ENCODE measurements at places on chromosomes 12 and 14.

- DNase-seq, result peak; percentile 30
These were observed 648.5 kb downstream of the RPS29 start for GRCh38 chr14:48937541-48938195.

- no peak for DNase-seq
These were observed 43.1 kb upstream of the STRAP start for GRCh38 chr12:15839041-15839440.

DNA sequence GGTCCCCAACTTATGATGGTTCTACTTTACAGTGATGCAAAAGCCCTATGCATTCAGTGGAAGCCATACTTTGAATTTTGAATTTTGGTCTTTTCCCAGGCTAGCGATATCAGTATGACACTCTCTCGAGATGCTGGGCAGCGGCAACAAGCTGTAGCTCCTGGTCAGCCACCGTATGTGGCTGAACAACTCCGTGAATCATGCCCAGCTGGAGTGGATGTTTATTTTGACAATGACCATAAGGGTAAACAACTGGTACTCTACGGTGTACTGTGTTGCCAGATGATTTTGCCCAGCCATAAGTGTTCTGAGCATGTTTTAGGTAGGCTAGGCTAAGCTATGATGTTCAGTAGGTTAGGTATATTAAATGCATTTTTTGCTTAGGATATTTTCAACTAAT, 8.2 kb upstream of the ZNF410 start:
- DNase-seq, result no peak

- no peak for DNase-seq
These were observed 406.9 kb upstream of the CLEC14A start for GRCh38 chr14:38662781-38663180.

GRCh38 chr14:103158688-103159087, 35.4 kb downstream of the TNFAIP2 start:
- no peak for DNase-seq

Measured in SHP77 treated with DMSO at 0.1 percent for 48 hours (cell line).